ENCODE measurements at places on chromosomes 5 and 9.

DNA sequence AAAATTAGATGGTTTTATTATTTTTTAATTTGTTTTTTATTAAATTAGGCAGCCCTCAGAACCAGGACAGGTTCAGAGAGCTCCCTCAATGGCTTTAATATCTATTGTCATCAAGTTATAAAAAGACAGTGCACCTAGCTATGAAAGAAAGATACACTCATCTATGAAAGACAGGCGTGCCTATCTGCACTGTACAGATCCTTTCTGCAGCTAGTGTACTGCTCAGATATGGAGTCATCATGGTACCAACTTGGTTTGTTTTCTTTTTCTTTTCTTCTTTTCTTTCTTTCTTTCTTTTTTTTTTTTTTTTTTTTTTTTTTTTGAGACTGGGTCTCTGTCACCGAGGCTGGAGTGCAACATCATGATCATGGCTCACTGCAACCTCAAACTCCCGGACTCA lies 54.8 kb upstream of the GPBP1 start:
- no peak for DNase-seq

GRCh38 chr5:175035882-175036533 lies 311.6 kb downstream of the MSX2 start:
- DNase-seq = no peak

GRCh38 chr9:9231946-9232345 lies 1380.9 kb downstream of the PTPRD start:
- no peak for DNase-seq

- DNase-seq = no peak
Observed at GRCh38 chr9:4792054-4792571, 631 bp upstream of the RCL1 start.

GRCh38 chr5:79172269-79172668 lies 60.7 kb downstream of the BHMT start:
- DNase-seq = no peak

DNA sequence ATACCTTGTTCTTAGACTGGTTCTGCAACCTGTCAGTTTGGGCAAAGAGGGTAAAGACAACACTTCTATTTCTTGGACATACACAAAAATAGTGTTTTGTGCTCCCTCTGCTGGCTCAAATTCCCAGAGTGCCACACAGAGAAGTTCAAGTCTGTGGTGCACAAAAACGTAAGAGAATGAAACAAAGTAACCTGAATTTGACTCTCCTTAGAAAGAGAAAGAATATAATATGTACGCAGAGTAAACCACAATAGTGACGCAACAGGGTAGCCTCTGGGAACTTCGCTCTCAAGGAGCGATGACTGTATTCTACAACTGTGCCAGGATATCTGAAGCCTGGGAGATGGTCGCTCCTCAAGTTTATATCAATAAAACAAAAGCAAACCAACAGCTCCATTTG lies 18.5 kb downstream of the DDX31 start:
- peak; percentile 43 for DNase-seq

- no peak for DNase-seq
Observed at GRCh38 chr5:145244788-145245187, 590.4 kb downstream of the PRELID2 start.

- DNase-seq = no peak
Observed at GRCh38 chr5:108655750-108656450, 91.8 kb upstream of the FER start.

- DNase-seq = no peak
Observed at GRCh38 chr9:100426189-100426529, 784 bp upstream of the MSANTD3 start.

DNA sequence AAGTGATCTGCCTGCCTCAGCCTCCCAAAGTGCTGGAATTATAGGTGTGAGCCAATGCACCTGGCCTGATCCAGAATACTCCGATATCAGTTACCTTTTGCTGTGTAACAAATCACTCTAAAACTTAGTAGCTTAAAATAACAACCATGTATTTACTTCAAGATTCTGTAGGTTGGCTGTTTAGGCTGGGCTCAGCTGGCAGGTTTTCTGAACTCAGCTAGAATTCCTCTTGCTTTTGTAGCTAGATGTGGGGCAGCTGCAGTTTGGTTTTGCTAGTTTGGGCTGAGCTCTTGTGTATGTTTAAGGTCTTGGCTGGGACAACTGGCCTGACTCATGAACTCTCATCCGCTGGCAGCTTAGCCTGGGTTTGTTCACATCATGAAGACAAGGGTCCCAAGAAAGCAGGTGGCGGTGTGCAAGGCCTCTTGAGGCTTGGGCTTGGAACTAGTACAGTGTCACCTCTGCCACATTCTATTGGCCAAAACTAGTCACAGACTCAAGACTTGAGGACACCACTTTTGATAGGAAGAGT lies 138.3 kb upstream of the SHB start:
- no peak for DNase-seq

DNA sequence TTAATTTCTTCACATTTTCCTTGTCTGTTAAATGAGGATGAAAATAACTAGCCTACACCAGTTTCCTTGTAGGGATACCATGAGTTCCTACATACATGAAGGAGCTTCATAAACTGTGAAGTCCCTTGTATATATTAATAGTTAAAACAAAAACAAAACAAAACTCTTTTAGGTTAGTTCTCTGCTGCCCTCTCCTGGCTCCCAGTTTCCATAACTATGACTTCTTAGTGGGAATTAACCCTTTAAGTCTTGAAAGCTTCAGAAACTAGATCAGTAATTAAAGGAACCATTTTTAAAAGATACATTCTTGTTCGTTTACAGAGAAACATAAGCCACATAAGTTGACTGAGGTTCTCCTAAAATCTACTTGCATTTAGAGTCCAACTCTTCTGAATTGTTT lies 500.0 kb upstream of the C9orf72 start:
- peak; percentile 30 for DNase-seq

DNA sequence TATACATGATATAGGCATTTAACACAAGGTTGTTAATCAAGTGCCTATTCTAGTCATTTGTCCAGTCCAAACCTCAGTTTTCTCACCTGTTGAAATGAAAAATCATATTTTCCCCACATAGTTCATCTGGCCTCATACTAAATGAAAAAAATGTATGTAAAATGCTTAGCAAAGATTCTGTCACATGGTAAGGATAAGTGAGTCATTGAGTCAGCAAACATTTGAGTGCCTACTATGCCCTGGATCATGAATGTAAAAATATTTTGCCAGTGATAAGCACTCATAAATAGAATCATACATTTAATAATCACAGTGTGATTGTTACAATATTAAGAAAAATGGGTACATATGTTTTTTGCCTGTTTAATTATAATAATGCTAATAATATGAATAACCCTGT lies 181.2 kb upstream of the PAPPA start:
- no peak for DNase-seq

- no peak for DNase-seq
Observed at GRCh38 chr9:2741441-2742158, 24.3 kb downstream of the KCNV2 start.

DNA sequence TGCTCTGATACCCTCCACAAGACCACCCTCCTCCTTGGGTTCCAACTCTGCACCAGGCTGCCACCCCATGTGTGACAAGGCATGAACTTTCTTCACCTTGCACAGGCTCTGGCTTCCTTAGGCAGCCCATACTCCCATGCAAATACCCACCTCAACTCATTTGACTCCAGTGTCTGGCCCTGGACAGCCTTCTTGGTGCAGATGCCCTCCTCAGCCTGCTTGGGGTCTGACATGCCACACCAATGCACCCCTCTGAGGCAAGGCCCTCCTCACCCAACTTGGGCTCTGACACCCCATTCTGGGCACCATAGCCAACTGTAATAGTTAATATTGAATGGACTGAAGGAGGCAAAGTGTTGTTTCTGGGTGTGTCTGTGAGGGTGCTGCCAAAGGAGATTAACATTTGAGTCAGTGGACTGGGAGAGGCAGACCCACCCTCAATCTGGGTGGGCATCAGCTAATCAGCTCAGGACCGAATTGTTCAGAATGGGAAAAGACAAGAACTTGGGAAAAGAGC lies 115.0 kb upstream of the EPB41L4A start:
- no peak for DNase-seq

- DNase-seq = no peak
Observed at GRCh38 chr9:19999491-20000057, 210.7 kb upstream of the SLC24A2 start.

GRCh38 chr5:72179816-72180440 lies 72.7 kb downstream of the MAP1B start:
- DNase-seq = no peak

DNA sequence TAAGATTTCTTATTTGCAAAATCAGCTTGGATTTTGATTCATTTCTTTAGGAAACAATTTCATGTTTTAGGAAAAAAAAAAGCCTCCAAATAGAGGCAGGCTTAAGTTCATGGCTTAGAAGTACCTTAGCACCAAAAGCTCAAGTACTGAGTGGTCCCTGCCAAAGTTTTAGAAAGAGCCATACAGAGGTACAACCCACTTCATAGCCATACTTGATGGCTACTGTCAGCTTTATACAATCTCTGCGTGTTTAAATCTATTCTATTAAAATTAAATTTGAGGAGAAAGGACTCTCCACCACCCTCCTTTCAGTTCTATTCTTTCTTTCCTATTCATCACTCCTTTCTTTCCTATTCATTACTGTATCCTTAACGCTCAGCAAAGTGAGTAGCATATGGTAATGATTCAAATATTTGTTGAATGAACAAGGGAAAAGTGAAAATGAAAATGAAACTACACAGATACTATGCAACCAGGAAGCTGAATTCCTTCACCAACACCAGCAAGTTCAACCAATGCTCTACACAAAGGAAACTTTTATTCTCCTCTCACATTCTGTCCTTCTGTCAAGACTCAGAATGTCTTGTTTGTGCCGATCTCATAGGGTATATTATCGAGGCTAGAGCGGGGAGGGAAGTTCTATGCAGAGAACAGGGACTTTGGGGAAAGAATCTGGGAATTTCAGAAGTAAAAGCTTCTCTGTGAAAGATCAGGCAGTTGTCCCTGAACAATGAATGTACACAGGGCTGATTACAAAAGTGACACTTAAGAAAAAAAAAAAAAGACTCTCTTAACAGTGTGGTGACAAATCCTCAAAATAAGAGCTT lies 138.6 kb upstream of the SPEF2 start:
- DNase-seq = no peak

- no peak for DNase-seq
Observed at GRCh38 chr9:124513376-124513994, 6.3 kb upstream of the NR5A1 start.

DNA sequence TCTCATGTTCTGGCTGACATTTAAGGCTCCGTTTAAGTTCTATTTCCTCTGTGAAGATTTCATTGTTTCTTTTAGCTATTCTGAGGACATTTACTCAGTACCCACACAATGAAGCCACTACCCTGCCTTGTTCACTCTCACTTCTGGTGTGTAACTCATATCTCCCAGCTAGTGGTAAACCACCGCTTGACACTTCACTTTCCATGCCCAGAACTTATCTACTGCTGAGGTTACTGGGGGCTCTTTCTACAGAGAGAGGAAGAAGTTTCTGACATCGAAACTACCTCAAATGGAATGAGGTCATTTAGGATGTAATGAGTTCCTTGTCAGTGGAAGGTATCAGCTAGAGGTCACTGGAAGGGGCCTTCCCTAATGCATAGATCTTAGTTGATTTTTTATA lies 501.5 kb downstream of the DMAC1 start:
- DNase-seq = no peak

DNA sequence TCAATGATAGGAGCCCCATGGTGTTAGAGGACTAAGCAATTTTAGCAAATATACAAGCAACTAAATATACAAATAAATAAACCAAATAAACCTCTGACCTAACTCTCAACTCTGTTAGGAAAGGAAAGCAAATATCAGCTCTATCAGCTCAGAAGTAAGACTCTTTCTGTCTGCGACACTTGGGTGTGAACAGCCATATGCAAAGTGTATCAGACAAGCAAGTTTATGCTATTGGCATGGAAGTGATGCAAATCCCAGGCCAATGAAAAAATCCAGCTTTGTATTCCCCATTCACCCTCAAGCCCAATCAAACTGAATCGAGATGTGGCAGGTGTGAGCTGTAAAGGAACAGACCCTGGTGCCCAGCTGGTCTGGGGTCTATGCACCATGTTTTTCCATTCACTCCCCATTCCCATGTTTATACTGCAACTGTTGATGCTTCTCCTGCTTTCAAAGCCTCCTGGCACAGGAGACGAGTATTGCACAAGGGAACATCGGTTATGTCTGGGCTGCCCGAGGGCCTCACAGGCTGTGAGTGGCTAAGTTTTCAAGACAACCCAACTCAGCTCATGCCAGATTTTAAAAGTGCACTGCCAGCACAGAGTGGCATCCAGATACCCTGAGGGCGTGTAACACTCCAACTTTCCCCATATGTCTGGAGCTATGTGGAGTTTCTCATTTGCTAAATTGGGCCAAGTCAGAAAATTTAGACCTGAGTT lies 73.1 kb downstream of the FEM1C start:
- no peak for DNase-seq

- no peak for DNase-seq
Observed at GRCh38 chr5:125579182-125579581, 832.7 kb upstream of the ZNF608 start.

Measured in D341Med (cell line).